Stimulated activated CD8-positive, alpha-beta memory T cell treated with anti-CD3 and anti-CD28 coated beads, Interleukin-7, amount 100 ng/mL, for 48 hours (primary cell): ENCODE measurements at places on chromosomes 2 and 18.
A peak's percentile ranks its signal among the peaks of the same experiment; 100 is the strongest.

DNA sequence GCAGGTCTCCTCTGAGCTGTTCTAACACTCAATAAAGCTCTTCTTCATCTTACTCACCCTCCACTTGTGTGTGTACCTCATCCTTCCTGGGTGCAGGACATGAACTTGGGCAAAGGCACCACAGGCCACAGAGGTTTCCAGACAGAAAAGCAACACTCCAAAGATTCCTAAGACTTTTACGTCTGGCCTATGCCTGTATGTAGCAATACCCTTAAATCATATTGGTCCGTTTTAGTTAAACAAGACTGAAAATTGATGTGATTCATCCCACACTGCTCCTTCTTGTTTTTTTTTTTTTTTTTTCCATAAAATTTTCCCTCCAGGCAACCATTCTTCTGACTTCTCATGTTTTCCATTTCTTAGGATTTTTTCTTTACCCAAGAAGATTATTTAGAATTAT, 404.3 kb downstream of the PID1 start:
- DNase-seq: no peak

- no peak for DNase-seq
Measured at GRCh38 chr2:28053597-28053996, 163.1 kb downstream of the BABAM2 start.

DNA sequence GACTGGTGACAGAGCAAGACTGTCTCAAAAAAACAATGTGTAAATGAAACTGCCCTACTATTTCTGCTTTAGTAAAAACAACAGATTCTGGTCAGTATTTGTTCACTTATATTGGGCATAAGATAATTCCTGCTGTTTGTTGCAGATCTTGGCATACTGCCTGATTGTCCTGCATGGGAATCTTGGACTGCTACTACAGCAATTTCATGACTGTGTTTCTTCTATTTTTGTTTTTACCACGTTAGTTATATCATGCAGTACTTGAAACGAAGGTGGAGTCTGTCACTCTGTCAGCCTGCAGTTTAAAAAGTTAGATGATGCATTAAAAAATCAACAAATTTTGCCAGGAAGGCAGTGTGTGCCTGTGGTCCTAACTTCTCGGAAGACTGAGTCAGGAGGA, 14.2 kb upstream of the CLASP1 start:
- DNase-seq: no peak

- DNase-seq: no peak
Measured at GRCh38 chr2:190767821-190768220, 112.8 kb upstream of the GLS start.

- DNase-seq: no peak
Measured at GRCh38 chr2:181106789-181107627, 126.6 kb downstream of the UBE2E3 start.

DNA sequence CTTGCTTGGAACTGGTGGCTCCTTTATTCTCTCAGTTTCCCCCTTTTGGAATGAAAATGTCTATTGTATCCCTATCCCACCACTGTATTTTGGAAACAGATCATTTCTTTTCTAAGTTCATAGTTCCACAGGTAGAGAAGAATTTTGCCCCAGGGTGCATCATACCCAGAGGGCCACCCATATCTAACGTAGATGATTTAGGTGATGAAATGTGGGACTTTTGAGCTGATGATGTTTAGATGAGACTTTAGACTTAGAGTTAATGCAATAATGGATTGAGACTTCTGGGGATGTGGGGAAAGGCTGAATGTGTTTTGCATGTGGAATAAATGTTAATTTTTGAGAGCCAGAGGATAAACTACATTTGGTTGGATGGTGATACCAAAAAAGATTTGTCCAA, 107.9 kb upstream of the CYP26B1 start:
- no peak for DNase-seq

- DNase-seq: no peak
Measured at GRCh38 chr2:126635281-126635680, 20.7 kb upstream of the GYPC start.

- DNase-seq: no peak
Measured at GRCh38 chr2:117976581-117976980, 37.3 kb downstream of the CCDC93 start.

- DNase-seq: no peak
Measured at GRCh38 chr2:225472161-225472560, 72.7 kb downstream of the NYAP2 start.

GRCh38 chr2:217703999-217704398, 298.8 kb downstream of the TNS1 start:
- DNase-seq: no peak

- no peak for DNase-seq
Measured at GRCh38 chr2:230267059-230267458, 41.5 kb downstream of the SP140 start.

DNA sequence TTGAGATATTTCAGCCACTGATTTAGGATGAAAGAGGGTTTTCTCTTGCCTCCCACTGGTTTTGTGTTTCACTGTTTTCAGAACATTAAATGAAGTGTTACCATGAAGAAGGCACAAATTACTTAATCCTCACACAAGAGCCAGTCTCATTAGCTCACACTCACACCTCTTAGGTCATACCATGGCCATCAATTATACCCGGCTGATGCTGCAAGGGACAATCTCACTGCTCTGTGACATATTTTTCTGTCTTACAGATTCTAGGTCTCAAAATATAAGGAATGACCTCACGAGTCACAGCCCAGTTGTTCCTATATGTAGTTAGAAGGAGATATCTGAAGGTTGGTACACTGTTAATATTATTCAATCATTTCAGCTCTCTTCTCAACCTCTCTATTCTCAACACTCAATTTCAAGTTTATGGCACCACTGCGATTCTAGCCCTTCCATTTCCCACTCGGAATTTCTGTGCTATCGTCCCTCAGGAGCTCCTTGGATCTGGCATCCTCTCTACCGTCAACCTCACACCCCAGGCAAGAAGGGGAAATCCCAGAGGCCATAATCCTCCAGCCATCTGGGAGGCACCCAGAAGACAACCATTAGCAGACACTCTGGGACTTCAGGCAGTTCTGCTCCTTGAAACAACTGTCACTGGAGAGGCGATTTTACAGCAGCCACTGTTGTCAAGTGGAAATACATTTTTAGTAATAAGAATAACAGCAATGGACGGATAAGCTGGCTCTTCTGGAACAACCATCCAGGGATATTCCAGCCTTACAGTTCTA, 101.9 kb downstream of the MREG start:
- no peak for DNase-seq

GRCh38 chr2:237474931-237475703, 11.9 kb upstream of the MLPH start:
- DNase-seq: peak; percentile 61

DNA sequence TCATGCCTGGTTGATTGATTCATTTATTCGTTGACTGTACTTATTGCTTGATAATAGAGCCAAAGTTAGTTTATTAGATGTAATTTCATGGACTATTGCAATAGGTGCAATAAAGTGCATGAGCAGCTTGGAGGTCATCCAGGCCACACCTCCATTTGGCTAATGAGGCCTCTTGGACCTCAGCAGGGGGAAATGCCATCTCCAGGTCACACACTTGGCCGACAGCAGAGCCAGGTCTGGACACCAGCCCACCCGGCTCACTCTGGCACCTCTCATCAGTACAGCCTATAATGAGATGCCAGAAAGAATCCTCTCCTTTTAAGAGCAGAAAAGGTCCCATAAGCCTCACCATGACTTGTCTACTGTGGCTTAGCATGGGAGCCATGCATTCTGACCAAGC, 71.2 kb upstream of the AFF3 start:
- DNase-seq: no peak

GRCh38 chr2:202051499-202052161, 18.0 kb downstream of the FZD7 start:
- no peak for DNase-seq

- DNase-seq: no peak
Measured at GRCh38 chr2:16620590-16620989, 45.0 kb downstream of the CYRIA start.

DNA sequence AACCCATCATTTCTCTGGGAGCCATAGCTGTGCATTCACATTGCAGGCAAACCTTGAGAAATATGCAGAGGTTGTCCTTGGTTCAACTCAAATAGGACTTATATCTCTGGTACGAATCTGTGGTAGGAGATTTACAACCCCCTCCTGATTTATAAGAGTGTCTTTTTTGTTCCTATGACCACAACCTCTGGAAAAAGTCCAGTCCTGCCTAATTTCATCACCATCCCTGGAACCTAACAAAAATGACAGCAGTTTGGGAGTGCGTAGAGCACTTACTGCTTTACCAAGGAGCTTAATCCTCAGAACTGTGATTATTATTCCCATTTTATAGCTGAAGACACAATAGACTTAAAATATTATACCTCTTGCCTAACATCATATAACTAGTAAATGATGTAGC, 66.5 kb downstream of the VWC2L start:
- no peak for DNase-seq

GRCh38 chr2:66517772-66518171, 82.8 kb downstream of the MEIS1 start:
- no peak for DNase-seq

DNA sequence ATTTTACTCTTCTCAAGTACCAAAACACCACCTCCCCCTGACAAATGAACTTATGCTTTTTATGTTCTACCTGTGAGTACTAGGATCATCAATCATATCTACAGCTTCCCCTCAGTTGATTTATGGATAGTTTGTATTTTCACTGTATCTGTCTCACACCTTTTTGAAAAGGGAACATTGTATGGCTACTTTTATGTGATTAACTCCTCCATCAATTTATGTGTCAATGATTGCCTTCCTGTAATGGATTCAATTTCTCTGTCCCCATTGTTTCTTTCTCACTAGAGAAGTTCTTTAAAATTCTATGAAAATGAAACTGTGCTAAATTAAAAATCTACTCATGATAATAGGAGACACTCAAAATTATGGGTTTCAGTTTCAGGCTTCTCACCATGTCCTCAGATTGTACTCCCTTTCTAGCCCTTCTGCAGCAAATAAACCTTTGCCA, 935.0 kb downstream of the TRIB2 start:
- no peak for DNase-seq

DNA sequence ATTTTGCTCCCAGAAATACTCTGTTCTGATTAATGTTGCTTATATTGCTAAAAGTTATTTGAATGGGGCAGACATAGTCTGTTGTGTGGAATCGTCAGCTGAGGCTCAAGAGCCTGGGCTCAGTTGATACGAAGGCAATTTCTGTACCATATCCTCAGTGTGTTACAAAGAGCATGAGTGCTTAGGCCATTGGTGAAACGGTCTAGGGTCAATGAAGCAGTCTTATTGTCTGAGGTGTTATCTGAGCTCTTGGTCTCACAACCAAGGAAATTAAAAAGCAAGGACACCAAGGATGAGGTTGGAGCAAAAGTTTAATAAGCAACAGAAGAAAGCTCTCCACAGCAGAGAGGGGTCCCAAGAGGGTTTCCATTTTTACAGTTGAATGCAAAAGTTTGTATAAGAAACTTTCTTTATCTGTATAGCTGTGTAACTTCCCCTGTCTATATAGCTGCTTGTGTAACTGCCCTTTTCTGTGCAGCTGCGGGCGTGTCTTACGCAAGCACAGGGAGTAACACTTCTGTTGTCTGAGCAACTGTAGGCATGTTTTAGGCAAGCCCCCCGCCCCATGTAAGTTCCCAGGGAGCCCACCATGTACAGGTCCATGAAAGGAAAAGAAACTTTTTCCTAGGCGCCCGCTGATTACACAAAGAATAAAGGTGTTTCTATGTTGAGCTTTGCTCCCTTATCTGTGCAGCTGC, 40.6 kb upstream of the DSC1 start:
- no peak for DNase-seq

DNA sequence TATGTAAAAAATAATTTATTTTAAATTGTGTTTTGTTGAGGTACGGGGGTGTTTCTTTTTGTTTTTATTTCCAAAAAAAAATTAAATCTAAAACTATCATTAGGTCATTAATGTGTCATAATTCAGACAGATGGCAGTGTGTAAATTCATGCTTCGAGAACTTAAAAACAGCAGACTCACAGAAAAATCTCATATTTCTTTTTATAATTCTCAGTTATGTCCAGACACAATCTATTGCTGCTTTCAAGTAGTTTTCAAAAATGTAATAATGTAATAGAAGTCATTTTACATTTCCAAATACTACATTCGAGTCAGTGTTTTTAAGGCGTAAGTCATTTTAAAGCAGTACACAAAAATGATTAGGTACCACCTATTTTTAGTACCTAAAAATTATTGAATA, 14.3 kb downstream of the IKZF2 start:
- DNase-seq: no peak

DNA sequence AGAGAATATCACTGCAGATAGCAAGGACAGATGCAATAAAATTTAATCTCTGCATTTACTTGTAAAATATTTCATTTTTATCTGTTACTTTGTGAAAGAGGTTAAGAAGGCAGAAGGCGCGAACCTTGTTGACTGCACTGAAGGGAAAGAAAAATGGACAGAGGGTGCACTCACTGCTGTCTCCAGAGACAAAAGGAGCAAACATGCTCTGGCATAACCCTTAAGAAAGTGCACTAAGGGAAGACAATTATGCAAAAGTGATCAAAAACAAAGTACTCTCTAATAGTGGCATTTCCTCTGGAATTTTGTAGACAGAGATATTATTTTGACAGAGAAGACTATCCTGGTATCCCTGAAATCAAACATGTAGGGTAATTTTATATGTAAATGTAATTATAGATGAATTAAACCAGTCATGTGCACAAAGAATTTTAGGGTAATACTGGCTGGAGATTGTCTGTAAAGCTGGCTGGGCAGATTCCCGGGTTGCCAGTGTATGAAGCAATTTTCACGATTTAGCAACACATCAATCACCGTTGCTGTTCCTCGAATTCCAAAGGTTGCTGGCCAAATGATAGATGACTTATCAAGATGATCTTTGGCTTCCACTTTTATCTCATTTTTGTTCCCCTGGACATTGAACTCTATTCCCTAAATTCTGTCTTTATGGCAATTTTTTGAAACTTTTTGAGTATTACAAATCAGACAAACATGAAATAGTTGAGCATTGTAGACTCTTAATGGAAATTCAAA, 1176.9 kb downstream of the SUCLG1 start:
- no peak for DNase-seq

DNA sequence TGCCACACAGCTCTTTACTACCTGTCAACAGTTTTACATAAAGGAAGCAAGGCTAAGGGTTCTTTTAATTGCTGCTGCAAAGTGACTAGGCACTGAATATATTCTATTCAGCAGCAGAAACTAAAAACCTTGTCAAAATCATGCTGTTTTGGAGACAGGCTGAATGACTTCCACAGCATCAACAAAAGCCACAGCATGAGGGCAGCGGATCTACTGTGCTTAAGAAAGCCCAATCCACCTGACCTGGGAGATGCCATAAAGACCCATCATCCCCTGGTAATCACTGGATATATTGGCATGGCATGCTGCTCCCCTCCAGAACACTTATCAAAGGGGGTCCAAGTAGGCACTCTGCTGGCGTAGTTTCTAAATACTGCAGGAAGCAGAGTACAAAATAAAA, 715.1 kb upstream of the SLC8A1 start:
- no peak for DNase-seq

GRCh38 chr2:196977507-196977906, 51.0 kb upstream of the PGAP1 start:
- no peak for DNase-seq
